Esophagus squamous epithelium (tissue), 5 donors: ENCODE measurements at places on chromosomes 3 and 15.

DNA sequence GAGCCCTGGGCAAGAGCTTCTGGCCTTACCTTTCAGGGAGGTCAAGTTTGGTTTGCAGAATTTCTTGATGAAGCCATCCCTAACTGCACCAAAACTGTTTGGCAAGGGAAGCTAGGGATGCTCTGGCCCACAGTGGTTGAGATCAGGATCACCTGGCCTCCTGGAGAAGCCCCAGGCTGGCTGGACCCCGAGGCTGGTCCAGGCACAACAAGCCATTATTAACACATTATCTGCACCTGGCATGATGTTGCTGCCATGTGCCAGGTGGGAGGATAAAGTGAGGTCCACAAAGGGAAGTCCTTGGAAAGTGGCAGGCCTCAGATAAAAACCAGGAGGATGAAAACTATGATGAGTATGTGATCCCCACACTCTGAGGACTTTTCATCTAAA lies 35.9 kb upstream of the DUSP7 start:
- DNase-seq = no peak

DNA sequence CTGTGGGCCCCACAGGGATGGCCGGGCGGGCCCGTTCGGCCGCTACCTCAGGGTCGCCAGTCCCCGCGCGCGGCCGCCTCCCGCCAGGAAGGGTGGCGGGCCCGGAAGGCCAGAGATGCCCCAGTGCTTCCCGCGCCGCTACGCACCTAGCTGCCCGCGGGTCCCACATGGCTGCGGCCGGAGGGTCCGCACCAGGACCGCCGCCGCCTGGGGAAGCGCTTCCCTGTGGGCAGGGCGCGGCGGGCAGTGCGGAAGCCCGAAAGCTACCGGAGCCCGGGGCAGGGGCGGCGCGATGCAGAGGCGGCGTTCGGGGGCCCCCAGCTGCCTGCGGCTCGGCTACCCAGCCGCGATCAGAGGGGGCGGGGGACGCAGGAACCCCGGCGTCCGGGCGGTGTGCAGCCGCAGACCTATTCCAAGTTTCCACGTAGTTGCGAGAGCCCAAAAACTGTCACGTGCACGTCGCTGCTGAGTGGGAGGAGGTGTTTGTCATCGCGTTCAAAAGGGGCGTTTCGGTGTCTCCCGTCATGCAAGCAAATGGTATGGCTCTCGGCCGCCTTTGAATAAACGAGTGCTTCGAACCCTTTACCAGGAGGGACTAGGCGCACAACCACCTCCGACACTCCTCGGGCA lies at the start of gene TRANK1:
Gene TRANK1 (minus strand): TSS at position 414 of the 630 bp plus-strand sequence. CDS start 245 bp downstream, at position 169.
- peak; percentile 6 for DNase-seq

- DNase-seq = no peak
Measured at GRCh38 chr15:49361370-49361769, 61.7 kb upstream of the FGF7 start.

GRCh38 chr15:33091983-33092693 lies 102.4 kb downstream of the FMN1 start:
- no peak for DNase-seq

DNA sequence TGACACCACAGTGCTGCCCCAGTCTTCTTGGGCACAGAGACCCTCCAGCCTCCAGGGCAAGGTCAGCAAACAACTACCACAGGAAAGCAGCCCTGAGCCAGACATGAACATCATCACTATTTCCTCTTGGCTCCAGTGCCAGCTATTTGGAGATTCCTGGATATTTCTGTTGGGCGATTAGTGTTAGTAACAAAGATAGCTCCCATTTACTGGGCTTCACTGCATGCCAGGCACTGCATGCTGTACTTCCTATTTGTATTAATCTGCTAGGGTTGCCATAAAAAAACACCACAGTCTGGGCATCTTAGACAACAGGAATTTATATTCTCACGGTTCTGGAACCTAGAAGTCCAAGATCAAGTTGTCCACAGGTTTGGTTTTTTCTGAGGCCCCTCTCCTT lies 255.1 kb upstream of the STT3B start:
- no peak for DNase-seq

DNA sequence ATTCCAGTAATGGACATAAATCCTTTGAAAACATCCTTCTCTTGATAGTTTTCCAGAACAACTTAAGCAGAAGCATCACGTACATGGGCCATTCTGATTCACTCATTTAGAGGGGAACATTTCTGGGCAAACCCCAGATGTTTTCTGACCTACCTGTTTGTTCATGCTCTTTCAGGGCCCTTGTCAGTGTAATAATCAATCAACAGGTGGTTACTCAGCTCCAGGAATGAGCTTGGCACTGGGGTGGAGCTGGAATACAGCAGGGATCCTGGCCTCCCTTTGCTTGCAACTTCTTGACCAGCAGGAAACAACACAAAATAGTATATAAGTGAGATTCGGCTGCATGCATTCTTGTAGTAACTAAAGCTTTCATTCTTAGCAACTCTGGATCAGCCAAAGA lies 9.2 kb upstream of the UBE2E1 start:
- no peak for DNase-seq

DNA sequence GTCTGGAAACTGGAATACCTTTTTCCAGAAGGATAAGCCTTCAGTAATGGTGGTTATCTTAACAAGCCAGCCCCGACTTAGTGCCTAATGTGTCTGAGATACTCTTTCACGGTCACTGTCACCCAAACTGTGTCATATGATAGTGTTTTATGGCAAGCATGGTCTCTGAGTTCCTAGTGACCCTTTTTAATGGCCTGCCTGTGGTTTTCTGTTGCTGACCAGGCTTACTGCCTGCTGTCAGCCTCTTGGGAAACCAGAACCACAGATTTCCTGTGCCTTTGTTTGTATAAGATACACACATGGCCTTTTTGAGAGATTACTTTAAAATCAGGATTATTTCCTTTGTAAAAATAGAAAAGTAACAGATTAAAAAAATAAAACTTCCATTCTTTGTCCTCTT lies 22.4 kb downstream of the HPS3 start:
- no peak for DNase-seq

DNA sequence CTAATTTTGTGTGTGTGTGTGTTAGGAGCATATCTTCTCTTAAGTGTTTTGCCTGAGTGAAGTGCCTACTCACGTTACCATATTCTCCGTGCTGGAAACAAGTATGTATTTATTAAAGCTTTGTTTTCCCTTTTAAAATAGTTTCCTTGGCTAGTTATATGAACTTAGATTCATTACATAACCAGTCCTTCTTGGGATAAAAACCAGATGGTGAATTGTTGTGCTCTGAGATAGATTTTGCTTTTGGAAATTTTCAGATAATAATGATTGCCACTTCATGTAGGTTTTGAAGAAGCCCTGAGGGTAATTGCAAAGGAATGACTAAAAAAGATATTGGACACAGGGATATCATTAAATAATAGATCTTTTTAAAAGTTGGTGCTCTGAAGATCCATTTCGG lies 390.2 kb upstream of the SGO1 start:
- DNase-seq = no peak

GRCh38 chr3:159835126-159835525 lies 153.5 kb upstream of the IL12A start:
- DNase-seq = no peak

DNA sequence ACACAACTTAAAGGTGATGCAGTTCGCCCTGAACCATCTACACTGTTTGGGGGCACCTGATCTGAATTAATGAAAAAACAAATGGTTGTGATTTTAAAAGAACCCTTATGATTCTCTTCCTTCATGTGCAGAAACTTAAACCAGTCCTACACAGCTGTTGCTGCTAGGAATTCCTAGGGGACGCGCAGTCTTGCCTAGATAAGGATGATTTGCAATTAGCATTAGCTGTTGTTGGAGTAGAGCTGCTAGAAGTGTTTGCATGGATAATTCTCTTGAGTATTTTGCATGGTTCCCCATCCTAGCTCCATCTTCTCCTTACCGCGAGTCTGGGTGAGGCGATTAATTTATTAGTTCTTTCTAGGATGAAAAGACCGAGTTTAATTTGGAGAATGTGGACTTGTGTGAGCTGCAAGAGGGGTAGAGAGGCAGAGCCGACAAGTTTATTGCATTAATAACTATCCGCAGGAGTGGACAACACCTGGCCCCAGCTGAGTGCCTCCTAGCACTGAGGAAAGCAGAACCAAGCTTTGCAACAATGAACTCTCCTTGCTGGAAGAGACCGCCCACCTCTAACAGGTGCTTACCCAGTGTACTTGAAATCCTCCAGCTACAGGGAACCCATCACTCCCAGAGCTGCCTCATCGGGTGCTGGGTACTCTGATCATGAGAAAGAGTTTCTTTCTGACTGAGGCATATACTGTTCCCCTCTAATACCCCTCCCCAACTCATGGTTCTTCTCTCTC lies 75.0 kb upstream of the WNT7A start:
- DNase-seq = no peak

- no peak for DNase-seq
Measured at GRCh38 chr3:54746722-54747121, 181.1 kb downstream of the LRTM1 start.

DNA sequence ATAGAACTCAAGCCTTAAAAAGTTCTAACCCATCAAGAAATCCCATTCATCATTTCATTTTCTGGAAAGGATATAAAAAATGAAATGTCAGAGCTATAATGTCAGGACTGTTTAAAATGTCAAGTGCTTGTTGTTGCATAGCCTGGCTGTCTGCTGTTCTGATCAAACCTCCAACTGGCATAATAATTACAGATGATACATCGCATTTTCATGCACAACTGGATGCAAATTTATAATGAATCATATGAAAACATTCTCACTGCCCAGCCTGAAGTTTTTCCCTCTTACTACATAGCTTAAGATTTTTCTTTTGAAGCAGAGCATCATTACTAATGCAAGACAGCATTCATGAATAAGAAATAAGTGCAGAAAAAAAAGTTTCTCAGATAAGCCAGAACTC lies 46.5 kb downstream of the GUCA1C start:
- DNase-seq = no peak

- no peak for DNase-seq
Measured at GRCh38 chr15:73601451-73602445, 31.4 kb downstream of the NPTN start.

GRCh38 chr3:155326244-155326643 lies 32.8 kb upstream of the STRIT1 start:
- DNase-seq = no peak

DNA sequence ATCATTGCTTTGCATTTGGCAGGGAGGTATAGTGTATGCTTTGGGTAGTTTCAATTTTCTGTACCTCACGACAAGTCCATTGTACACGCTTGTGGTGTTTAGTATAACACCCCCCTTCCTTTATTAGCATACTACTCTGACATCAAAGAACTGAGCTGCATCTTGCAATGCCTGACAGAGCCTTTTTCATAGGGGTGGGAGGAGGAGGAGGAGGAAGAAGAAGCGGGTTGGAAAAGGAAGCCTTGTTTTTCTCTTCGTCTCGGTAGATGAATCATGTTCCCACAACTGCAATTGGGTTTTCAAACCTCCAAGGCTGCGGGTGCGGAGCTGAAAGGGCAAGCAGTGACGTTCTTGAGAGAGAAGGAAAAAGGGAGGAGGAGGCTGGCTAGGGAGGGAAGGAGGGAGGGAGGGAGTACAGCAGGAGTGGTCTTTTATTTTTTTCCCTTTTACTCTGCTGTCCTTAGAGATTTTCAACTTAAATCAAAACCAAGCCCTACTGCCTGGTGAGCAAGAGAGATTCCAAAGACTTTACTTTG lies 175.7 kb downstream of the KLHL25 start:
- DNase-seq = no peak

DNA sequence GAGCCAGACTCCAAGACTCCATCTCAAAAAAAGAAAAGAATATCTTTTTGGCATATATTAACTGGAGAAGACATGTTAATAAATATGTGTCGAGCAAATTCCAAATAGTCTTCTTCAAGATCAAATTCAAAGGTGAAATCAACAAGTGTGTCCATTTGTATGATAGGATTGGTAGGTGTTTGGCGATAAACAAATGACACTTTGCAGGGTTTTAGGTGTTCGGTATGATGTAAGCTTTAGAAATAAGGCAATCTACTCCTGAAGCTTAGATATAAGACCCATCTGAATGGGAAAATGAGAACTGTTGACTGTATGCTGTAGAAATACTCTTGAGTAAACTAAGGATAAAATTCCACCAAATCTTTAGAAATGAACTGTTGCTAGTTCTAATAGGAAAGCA lies 75.8 kb upstream of the FNDC3B start:
- DNase-seq = no peak

DNA sequence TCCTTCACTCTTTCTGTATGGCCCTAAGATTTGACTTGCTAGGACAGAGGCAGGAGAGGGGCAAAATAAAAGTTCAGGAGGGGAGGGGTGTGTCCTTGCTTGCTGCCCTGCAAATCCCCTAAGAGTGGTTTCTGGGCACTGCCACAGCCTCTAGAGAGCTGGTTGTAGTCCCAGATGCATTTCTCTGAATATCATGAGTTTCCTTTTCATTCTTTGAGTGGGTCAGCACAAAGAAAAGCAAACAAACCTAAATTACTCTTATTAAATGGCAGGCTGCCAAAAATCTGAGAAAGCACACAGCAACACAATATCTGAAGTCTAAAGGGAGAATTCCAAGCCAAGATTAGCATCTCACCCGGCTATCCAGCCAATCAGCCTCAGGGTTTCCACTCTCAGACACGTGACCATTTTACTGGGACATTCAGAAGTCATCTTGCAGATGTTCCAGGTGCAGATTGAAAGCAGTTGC lies 919.3 kb downstream of the TUSC7 start:
- DNase-seq = no peak

GRCh38 chr15:63677778-63678177 lies 80.6 kb downstream of the FBXL22 start:
- no peak for DNase-seq

GRCh38 chr15:41115652-41116115 lies 396 bp downstream of the INO80 start:
- peak; percentile 19 for DNase-seq

DNA sequence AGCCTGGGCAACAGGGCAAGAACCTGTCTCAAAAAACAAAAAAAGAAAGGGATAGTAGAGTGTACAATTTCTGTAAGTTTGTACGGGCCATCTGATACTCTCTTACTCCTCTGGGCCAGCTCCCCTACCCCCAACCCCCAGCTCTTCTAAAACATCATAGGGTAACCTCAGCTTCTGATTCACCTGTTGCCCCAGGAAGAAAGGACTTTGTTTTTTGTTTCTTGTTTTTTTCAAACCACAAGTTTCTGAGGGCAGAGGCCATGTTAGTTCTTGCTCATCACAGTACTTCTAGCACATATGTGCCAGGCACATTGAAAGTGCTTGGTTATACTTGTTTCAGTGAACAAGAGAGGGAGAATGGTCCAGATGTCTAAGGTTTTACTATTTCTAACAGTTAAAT lies 20.2 kb downstream of the ATOSA start:
- DNase-seq = no peak

GRCh38 chr3:22621205-22621809 lies 581.8 kb upstream of the UBE2E2 start:
- no peak for DNase-seq

- no peak for DNase-seq
Measured at GRCh38 chr3:120931593-120931992, 23.6 kb downstream of the STXBP5L start.

- DNase-seq = no peak
Measured at GRCh38 chr3:177905173-177906125, 630.8 kb upstream of the KCNMB2 start.
